ENCODE measurements at places on chromosomes 16 and 17.

DNA sequence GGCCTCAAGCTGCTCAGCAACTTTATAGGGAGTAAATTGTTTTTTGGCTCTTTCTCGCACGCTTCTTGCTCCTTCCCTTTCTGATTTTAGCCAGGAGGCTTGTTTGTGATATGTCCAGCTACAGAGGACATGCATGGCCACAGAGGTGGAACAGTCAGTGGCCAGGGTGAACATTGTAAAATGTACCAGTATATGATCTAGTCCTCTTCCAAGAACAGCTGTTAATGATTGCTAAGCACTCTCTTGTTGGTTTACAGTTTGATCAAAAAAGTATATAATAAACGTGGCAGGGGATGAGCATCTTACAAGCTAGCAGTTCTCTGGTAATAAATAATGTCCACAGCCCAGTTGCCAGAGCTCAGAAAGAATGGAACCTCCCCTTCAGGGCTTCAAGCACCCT lies 461.7 kb upstream of the DYNLRB2 start:
- DNase-seq = no peak

DNA sequence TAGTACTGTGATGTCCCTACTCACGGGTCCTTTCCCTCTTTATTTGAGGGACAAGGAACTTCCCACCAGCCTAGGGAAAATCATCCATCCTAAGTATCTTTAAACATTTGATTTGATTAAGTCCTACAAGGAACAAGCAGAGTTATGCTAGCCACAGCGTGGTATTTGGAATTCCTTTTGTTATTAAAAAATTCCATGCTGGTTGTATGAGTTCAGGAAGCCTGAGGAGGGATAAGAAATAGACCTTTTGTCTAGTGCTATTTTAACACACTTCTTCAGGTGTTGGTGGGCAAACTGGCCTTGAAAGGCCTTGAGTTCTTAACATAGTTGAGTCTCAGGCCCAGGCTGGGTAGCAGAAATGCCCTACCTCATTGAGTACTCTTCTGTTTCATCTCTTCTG lies 105.4 kb upstream of the TBX2 start:
- no peak for DNase-seq

DNA sequence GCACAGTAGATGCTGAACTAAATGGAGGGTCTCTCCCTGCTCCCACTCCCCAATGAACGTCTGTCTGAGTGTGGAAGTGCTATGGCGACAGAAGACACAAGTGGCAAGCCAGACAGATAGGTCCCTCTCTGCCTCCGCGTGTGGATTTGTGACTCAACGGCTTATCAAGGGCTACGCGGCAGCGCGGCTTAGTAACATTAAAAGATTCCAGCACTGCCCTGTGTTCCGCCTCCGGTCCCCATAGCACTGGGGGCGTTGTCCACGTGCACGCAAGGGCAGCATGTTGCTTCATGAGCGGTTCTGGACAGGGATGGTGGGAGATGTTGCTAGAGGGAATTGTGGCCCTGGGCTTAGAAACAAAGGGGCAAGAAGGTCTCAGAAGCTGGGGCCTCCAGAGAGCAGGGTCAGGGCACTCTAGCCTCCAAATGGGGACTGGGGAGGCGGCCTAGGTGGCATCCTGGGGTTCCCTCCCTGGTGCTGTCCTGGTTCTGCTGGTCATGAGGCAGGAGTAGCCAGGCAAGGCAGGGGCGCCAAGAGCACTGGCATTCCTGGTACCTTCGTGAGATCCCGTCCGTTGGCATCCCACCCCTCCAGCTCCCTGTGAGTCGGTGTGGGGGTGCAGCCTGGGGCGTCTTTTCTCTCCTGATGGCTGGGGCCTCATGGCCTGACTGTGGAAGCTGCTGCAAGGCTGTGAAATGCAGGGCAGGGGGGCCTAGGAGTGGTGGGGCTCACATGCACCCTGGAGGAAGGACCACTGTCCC lies 9.1 kb downstream of the CRHR1 start:
- DNase-seq = no peak

GRCh38 chr17:80774643-80775281 lies 216.9 kb upstream of the CHMP6 start:
- no peak for DNase-seq

DNA sequence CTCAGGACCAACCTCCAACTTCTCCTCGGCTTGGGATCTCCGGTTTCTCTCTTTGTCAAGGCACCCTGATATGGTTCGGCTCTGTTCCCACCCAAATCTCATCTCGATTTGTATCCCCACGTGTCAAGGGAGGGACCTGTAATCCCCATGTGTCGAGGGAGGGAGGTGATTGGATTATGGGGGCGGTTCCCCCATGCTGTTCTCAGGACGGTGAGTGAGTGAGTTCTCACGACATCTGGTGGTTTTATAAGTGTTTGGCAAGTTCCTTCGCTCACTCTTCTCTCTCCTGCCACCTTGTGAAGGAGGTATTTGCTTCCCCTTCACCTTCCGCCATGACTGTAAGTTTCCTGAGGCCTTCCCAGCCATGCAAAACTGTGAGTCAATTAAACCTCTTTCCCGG lies 117.9 kb downstream of the SEC14L1 start:
- DNase-seq = no peak
